Endodermal cell (in vitro differentiated cells): ENCODE measurements at places on chromosomes 12 and 14. TPM values are rescaled to one million over a fixed set of nuclear protein-coding genes. Genes with fewer than 3 reads are reported as not detected.

Gene SRSF5
- 291 and 307 TPM in 2 replicates for total RNA-seq

Gene LYZ
- 0.20 TPM in 1 of 2 replicates, not detected in the other for total RNA-seq

- no peaks in the 10 kb centered on the region for H3K27me3 ChIP-seq
- peaks cover 5% of the 10 kb centered on the region for H3K4me1 ChIP-seq
- H3K4me3 ChIP-seq: no peak overlapping the region
- no peaks in the 10 kb centered on the region for H3K36me3 ChIP-seq
- DNase-seq: no peak
- no peak overlapping the region for H3K27ac ChIP-seq
Observed at GRCh38 chr14:97970222-97970621, 1173.0 kb downstream of the VRK1 start.

DNA sequence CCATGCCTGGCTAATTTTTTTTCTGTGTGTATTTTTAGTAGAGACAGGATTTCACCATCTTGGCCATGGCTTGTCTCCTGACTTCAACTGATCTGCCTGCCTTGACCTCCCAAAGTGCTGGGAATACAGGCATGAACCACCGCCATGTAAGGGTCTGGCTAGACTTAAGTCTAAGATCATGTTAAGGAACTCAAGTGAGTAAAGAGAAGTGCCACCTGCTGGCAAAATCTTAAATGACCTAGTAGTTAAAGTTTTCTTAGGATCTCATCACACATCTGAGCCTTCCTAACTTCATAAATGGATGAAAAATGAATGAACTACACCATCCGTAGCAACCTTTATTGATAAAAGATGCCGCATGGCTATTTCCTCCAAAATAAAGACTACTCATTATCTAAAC lies 1.7 kb upstream of the C12orf56 start:
- no peaks in the 10 kb centered on the region for H3K27me3 ChIP-seq
- no peak overlapping the region for H3K4me3 ChIP-seq
- H3K36me3 ChIP-seq: no peaks in the 10 kb centered on the region
- peak; percentile 58 for DNase-seq
- no peaks in the 10 kb centered on the region for H3K4me1 ChIP-seq
